SW480 (cell line): ENCODE measurements at places on chromosomes 1 and 21.

GRCh38 chr1:108817016-108817415, 39.9 kb downstream of the AKNAD1 start:
- peak; percentile 97 for DNase-seq

GRCh38 chr1:201585901-201586300, 47.0 kb downstream of the NAV1 start:
- DNase-seq = no peak

- DNase-seq = peak; percentile 98
Observed at GRCh38 chr1:85707990-85708828, at the start of gene ZNHIT6. Gene ZNHIT6, minus strand, starts transcription at chr1:85708433. Its CDS starts 149 bp downstream, at chr1:85708284.

GRCh38 chr1:118990513-118991152, 2.5 kb upstream of the TBX15 start:
- no peak for DNase-seq

GRCh38 chr1:188668083-188668482, 1809.6 kb downstream of the BRINP3 start:
- no peak for DNase-seq

DNA sequence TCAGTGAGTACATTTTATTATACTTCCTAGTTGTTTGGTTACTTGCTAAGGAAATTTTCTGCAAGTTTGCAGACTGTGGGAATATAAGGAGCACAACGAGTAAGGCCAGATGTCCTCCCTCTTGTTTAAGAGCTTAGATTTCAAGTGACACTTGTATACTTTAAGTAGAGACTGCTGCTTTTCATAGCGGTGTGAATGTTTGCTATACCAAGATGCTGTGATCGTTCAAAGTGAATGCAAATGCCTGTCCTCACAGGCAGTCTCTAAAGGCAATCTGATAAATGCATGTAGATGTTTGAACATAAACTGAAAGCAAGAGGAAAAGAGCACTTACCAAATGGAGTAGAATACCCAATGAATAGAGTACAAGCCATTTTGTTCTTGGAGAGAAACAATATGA, 226.4 kb downstream of the NRIP1 start:
- DNase-seq = no peak

- DNase-seq = no peak
Observed at GRCh38 chr1:235873045-235873444, 6.3 kb upstream of the LYST start.

GRCh38 chr1:157239936-157240335, 101.7 kb upstream of the ETV3 start:
- DNase-seq = no peak

- DNase-seq = no peak
Observed at GRCh38 chr1:82836973-82837680, 1036.4 kb downstream of the ADGRL2 start.

DNA sequence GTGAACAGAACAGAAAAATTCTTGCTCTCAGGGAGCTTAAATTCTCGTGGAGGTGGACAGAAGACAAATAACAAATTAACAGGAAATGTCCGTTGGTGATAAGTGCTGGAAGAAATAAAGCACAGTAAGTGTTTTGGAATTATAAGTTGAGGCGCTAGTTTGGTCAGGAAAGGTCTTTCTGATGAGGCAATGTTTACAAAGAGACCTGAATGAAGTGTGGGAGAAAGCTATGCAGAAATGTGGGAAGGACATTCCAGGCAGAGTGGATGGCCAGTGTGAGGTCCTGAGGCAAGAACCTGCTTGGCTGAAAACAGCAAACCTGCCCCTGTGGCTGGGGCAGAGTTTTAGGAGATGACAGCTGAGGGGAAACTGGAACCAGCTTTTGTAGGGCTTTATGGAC, 23.3 kb downstream of the NGF start:
- DNase-seq = no peak

GRCh38 chr21:28522014-28522799, 470.5 kb downstream of the LTN1 start:
- peak; percentile 30 for DNase-seq

DNA sequence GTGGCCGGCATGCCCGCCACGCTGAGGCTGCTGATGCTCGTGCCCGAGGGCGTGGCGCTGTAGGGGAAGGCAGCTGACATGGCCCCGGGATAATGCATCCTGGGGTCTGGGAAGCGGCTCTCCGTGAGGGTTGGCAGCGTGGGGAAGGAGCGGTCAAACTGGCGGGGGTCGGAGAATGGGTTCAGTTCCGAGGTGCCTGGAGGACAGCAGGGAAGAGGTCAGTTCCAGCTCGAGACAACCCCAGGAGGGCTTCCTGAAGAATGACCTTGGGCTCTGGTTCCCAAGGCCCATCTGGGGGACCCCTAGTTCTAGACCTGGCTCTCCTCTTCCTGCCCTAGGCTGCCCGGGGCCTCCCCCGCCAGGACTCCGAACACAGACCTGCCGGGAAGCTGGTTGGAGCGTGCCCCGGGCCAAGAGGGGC, 27.6 kb downstream of the RUNX3 start:
- no peak for DNase-seq

- no peak for DNase-seq
Observed at GRCh38 chr1:47522935-47523834, 85.3 kb downstream of the FOXD2 start.

DNA sequence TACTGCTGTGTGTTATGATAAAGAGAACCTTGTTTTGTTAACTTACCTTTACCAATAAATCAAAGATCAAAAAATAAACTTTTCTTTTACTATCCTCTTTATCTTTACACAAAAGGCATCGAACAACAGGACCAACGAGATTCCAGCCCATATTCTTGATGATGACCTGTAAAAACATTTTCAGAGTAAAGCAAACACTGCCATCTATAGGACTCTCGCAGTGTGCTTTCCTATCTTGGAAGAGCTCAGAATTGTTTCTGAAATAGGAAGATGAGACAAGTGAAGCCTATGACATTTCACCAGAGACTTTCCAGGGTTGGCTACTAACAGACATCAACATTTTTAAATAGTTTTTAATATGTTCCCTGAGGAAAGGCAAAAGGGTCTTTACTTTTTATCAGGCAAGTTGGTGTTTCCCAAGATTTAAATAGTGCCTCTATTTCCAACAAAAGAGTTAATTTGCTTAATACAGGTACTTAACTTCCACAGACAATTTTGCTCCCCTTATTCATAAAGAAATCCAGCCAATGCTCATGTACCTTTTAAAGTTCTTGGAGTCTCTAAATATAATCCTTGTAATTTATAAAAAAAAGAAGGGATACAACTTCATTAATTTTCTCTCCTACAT, 7.3 kb downstream of the GLMN start:
- peak; percentile 52 for DNase-seq

DNA sequence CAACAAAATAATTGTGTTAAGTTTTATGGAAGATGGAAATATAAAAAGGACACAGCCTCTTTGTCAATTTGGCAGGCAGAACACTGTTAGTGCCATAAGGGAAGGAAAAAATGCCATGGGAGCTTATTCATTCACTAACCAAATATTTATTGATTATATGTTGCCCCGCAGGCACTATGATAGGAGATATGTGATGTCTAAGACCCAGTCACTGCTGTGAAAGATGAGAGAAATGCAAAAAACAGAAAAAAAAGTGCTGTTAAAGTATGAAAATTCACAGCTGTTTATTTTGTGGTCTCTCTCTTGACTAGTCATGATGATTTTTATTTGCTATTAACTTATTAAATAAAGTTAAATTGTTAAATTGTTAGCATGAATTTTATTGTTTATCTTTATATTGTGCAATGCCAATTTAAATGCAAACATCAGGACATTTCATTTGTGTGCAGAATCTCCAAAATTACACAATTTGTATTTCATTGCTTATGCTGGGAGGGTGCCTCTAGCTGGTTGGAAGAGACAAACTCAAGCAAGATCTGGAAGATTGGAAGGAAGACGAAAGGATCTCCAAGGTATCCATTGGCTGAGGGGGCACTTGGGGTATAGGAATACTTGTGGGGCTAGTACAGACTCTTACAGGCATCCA, 17.8 kb upstream of the PTGFR start:
- no peak for DNase-seq

DNA sequence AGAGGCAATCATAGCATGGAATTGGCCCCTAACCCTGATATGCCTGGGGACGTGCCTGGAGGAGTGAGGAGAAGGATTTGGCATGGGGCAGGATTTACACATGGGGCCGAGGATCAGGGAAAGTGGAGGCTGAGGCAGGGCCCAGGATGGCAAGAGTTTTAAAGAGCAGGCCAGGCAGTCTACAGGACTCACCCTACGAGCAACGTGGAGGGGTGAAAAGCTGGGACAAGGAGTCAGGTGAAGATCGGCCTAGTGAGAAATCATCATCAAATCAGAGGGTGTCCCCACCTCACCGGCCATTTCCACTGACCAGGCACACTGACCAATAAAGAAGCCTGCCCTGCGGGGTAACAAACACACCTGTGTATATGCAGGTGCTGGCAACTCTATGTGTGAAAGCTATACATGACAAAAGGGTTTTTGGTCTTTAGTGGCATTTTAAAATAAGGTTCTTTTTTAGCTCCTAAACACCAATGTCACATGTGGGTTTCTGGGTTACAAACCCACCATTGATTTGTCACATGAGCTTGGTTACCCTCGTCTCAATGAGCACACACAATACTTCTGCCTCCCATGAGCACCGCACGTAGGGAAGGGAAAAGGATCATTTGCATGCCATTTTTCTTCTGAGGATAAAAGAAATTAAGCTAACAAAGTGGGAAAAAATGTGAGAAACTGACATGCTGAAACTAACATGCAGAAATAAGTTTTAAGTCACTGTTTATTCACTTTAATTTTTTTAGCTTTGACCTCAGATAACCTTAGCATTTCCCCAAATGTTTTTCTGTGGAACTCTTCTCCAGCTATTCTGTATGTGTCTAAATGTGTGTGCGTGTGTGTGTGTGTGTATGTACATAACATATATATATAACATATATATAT, 168.1 kb upstream of the EDN2 start:
- no peak for DNase-seq

DNA sequence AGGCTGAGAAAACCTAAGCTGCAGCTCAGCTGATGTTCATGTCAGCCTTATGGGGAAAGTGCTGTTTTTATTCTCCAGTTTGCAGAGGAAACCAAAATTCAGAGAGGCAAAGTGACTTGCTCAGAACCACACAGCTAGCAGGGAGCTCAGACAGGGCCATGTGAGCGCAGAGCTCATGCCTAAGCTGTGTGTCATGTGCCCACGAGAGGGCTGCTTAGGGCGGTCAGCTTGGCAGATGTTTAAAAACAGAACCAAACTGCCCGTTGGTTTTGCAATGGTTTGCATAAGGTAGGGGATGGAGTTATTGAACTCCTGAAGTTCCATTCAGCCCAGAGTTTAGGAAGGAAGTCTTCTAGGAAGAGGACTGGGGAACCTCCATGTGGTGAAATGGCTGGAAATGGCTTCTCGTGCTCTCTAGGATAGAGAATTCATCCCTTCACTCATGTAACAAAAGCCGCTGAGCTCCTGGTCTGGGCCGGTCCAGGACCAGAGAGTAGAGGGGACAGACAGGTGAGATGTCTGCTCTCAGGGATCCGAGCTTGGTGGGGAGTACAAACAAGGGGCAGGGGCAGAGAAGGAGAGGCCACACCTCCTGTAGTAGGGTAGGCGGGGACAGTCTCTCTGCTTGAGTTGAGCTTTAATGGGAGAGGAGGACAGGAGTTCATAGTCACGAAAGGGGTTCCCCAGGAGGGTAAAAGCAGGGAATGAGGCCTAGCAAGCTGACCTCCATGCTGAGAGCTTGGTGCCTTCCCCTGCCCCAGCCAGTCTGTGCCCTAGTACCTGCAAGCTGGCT, 46.9 kb downstream of the ARHGEF10L start:
- DNase-seq = peak; percentile 30

GRCh38 chr1:147496571-147497210, 44.6 kb upstream of the BCL9 start:
- no peak for DNase-seq

- peak; percentile 97 for DNase-seq
Observed at GRCh38 chr1:114757455-114758255, at the start of gene CSDE1. Gene CSDE1, minus strand, starts transcription at chr1:114757984. Its CDS starts 18,094 bp downstream, at chr1:114739890.

DNA sequence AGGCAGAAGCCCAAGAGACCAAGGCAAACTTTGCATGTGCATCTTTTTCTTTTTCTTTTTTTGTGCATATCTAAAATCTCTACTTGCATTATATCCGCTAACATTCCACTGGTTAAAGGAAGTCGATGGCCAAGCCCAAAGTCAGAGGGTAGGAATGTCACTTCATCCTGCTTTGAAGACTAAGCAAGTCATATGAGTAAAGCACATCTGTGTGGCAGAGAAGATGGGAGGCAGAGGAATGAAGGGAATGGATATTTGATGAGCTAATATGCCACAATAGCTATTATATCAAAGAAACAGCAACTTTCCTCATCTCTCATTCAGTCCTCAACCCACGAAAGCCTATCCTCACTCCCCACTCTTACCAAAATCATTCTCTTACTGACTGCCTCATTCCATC, 59.3 kb downstream of the RNF220 start:
- no peak for DNase-seq

DNA sequence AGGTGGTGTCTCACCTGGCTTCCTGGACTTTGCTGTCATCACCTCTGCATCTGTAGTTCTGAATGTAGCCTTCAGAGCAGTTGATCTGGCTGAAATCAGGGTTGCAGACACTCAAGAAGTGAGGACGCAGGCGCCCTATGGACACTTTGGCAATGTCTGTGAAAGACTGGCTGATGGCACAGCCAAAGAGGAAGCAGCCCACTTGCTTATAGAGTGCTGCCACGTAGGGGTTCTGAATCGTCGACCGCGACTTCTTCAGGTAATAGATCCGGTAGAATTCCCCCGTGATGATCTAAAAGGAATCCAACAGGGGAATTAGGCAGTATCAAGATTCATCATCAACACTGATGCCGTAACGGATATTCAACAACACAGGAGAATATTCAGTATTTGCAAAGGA, 55.1 kb downstream of the PLPP3 start:
- no peak for DNase-seq

DNA sequence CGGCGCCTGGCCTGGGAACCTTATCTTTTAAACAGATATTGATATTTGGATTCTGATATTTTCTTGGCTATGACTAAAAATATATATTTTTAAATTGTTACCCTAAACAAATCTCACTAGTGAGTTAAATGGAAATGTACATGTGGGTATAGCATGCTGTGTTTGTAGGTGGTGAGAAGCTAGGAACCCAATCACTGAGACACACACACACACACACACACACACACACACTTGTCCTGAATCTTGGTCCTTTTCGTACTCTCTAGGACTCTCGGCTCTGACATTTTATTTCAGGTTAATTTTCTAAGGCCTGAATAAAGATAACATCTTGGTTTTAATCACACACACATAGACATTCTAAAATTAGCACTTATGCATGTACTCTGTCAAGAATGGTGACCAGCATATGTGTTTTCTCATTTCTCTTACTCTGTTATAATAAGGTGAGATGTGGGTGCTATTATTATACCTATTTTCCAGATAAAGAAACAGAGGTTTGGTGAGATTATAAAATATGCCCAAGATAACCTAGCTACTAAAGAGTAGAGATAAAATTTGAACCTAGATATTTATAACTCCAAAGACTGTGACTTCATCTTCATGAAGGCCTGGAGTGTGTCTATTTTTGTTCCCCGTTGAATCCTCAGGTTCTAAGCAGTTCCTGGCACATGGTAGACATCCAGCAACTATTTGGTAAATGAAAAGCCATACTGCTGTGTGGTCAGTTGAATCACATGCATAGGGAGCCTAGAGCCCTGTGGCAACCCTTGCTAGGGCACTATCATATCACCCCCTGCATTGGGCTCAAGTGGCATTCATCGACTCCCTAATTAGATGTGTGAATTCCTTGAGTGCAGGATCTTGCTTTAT, 85.0 kb upstream of the RAB3GAP2 start:
- no peak for DNase-seq
